ENCODE measurements at places on chromosomes 6 and 20. TPM values are rescaled to one million over a fixed set of nuclear protein-coding genes. Genes with fewer than 3 reads are reported as not detected.
A peak's percentile ranks its signal among the peaks of the same experiment; 100 is the strongest.

The CPXM1 gene
- total RNA-seq: not detected

The CNR1 gene
- total RNA-seq: not detected

The FAM217B gene
- 2.2 TPM for total RNA-seq

GRCh38 chr6:54813892-54814291 is 32.7 kb upstream of the FAM83B start:
- H3K27ac ChIP-seq: no peak overlapping the region
- no peak for DNase-seq
- no peaks in the 10 kb centered on the region for H3K4me1 ChIP-seq

DNA sequence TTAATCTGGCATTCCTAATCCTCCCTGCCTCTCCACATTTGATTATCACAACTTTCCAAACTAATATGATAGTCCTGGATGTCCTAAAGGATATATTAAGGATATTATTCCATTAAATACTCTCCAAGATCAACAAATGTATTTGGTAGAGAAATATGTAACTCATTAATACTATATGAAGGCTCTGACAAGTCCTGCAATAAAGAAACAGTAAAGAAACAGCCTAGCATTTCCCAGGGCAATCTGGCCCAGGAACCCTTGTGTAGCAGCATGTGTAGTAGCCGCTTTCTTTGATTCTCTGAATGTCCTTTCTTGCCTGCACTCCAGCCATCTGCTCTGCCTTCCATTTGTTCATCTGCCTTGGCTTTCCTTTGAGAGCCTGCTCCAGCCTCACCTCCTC is 23.7 kb downstream of the TRAM2 start:
- H3K36me3 ChIP-seq: 0 out of 2 replicates have a peak, but pooled peaks cover 9% of the 10 kb centered on the region
- peak overlapping the region; percentile 74 for H3K27ac ChIP-seq
- no peak for DNase-seq
- H3K27me3 ChIP-seq: no peaks in the 10 kb centered on the region
- H3K4me1 ChIP-seq: peaks cover 93% of the 10 kb centered on the region

Measured in GM23248 (cell line).